Activated effector memory CD4-positive, alpha-beta T cell treated with anti-CD3 and anti-CD28 coated beads, Interleukin-2, amount 50 U/mL, for 16 hours (primary cell): ENCODE measurements at places on chromosomes 1 and 21.

DNA sequence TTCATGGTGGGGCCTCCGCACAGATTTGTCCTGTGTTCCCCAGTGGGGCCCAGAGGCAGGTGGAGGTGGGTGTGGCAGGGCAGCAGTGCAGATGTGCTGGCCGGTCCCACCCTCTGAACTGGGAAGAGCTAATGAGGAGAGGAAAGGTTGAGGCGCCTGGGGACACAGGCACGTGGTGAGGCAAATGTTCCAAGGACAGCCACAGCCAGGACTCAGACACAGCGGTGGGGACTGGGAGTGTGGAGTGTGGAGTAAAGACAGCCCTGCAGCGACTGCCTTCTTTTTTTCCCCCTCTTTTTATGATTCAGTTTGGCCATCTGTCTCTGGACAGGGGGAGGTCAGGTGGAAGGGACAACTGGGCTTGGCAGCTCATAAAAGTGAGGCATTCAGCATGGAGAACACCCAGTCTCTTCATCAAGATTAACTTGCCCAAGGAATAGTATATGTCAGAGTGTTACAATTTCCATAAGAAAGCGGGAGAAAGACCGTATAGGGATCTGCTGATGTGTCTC is 104.2 kb upstream of the GCLM start:
- DNase-seq = no peak

DNA sequence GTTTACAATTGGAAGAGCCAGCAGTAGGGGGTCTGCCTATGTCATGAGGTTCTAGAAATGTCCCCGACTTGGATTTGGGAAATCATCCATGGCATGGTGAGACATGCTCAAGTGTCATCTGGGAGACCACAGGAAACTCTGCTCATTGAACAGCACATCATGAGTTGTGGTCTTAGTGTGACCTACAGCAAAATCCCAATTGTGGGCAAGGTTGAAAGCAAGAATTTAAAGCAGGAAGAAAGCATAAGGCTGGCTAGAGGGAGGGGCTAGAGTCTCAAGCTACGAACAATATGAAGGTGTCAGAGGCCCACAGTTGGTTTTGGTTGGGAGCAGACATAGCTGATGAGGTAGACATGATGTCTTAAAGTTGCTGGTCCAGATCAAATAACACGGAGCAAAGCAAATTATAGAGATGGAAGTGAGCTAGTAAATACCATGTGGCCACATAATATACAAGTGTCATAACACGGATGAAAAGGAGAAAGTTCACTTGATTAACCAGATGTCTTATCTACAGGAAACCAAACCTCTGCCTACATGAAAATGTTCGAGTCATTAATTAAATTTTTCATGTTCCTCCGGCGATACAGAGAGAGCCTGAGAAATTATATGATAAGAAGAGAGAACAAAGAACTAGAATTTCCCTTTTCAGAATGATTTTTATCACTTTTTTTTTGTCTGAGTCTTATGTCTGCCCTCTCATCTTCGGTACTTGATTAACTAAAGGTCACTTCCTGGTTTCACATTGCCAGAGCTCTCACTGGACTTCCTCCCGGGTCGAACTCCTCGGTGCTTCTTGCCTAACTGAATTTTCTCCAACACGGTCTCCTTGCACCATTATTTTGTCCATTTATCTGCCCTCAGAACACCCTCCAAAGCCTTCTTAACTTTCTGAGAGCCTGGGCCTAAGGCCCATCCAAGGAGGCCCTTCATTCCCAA is 67.5 kb upstream of the DUSP10 start:
- DNase-seq = no peak

DNA sequence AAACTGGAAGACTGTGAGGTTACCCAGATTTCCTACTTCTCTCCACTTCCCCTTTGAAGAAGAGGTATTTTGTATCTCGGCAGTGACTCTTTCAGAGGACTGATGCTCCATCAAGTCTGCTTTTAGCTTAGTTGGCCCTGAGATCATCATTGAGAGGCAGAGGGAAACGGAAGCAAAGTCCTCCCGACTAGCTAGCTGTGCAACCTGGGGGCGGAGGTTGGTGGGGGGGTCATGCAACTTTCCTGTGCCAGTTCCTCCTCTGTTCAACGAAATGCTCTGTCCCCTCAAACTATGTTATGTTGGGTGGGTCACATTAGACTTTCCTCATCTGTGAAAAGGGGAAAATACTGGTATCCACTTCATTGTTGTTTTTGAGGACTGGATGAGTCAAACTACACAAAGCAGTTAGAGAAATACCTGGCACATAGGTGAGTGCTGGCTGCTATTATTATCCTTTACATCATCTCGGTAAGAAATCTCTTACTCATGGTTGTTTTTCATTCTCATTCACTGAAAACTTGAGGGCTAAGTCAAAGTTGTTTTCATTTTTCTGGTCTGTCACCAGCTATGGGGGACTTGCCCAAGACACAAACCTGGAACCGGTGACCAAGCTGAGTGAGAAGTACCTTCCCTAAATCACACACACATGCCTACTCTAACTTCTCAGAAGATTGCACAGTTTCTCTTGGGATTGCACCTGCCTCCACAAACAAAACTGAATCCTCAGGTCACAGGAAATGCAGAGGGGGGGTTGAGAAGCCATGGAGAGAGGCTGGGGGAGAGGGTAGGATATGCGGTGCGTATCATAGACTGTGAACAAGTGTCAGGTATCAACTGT is 83.3 kb downstream of the ABCA4 start:
- no peak for DNase-seq

- no peak for DNase-seq
Measured at GRCh38 chr1:3020263-3020909, 881 bp upstream of the ACTRT2 start.

GRCh38 chr1:47934243-47934805 is 62.9 kb downstream of the TRABD2B start:
- no peak for DNase-seq

DNA sequence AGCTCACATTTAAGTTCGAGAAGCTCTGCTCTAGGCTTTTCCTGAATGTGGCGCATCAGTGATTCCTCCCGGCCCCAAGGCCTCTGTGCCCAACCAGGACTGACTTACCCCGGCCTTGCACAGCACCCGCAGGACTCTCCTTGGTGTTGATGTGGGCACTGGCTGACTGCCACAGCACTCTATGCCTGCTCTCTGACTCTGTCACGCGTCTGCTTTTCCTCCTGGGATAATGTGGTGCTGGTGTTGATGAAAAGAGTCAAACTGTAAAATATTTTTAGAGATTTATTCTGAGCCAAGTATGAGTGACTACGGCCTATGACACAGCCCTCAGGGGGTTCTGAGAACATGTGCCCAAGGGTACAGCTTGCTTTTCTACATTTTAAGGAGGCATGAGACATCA is 15.5 kb upstream of the SLC2A5 start:
- DNase-seq = no peak

- no peak for DNase-seq
Measured at GRCh38 chr1:23796466-23797271, 3.9 kb downstream of the GALE start.

DNA sequence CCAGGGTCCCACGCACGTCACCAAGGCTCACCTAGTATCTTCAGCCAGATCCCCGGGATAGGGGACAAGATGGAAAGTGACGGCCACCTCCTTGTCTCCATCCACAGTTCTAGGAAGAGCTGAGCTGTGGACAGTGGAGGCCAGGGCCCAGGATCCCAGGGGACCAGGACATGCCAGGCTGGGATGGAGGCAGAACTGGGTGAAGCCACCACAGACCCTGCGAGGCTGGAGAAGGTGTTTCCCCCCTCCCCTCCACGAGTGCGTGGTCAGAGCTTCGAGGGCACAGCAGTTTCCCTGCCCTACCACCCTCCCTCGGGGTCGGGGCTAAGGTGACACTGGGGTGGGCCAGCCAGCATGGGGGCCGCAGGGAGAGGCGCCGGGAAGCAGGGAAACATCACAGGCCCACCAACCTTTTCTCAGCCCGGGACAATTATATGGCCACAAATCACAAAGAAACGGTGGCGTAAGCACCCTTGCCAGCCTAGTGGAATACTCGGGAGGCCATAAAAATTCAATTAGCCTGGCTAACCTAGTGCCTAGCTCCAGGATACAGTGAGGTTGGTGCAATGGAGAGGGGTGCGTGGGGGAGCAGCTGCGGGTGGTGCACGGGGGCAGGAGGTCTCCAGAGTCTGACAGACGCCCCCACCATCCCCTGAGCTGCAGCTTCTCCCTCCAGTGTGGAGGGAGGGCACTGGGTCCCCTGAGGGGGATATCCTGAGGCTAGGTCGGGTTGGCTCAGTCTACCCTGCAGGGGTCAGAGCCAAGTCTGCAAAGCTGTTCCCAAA is 13.4 kb downstream of the DRAXIN start:
- no peak for DNase-seq

DNA sequence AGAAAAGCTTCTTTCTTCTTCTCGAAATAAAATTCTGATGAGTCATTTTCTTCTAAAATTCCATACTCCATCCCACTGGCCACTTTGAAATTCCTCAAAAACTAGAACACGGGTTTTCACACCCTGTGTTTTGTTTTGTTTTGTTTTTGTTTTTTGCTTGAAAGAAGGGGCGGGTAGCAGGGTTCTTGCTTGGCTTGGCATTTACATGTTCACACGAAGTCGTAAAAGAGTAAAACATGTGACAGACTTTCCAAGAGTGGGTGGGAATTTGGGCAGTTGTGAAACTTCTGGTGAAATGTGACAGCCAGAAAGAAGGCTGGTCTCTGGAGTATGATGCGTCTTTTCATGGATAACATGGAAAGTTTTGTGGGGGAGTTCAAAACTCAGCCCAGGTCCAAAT is 47.1 kb upstream of the FMN2 start:
- no peak for DNase-seq

DNA sequence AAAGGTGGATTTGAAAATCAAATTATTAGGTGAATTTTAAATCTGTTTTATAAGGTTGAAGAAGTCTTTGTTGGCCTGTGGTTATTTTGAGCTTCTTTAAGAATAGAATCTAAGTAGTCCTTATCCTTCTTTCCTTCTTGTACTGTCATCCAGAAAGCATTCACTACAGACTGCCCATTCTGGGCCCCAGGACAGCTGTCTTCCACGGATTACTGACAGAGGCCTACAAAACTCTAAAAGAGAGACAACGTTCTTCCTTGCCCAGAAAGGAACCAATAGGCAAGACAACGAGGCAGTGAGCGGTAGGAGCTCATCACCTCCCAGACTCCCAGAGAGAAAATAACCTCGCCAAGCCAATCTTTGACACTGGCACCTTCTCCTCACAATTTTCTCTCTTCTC is 24.4 kb upstream of the PIGC start:
- no peak for DNase-seq

DNA sequence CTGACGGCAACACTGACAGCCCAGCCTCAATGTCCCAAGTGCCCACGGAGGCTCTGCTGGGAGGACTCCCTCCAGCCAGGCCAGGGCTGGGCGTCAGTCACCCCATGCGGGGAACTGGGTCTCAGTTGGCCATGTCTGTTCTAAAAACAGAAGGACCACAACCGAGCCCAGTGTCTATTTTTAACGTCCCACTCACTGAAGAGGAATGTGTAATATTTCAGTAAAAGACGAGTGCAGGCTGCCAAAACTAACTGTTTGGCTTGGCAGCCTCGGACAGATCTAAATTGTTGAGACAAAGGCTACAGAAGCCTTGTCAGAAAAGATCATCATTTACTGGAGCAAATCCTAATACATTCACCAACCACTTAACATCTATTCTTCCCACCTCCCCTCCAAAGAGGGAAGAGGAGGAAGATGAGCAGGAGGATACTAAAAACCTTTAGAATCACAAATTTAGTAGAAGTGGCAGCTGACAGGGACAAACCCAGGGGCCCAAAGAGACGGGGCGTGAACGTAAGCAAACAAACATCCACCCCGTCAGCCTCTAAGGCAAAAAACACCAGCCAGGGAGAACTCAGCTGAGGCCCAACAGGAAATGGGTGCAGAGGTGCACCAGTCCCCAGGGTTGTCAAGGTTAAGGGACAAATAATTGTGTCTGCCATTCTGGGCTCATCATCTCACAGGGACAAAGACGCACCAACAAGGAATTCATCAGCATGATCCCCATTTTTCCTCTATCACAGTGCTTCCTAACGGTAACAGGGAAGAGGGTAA is 18.7 kb downstream of the C1orf198 start:
- no peak for DNase-seq

DNA sequence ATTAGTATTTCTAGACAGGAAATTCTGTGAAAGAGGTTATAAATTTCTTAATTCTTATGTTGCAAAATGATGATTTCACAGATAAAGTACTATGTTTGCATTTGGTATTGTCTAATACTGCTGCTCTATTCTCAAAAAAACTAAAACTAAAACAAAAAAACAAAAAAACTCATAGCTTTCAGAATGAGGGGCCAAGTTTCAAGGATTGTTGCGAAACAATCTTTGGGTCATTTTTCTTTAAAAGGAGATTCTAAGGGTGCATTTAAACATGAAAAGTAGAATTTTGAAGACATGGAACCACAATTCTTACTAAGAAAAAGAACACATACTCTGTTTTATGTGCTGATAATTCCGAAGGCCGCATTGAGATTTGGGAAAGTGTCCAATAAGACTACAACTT is 645.1 kb downstream of the ADGRL2 start:
- no peak for DNase-seq

GRCh38 chr21:44462834-44463200 is 7.5 kb downstream of the LRRC3 start:
- DNase-seq = peak; percentile 27

DNA sequence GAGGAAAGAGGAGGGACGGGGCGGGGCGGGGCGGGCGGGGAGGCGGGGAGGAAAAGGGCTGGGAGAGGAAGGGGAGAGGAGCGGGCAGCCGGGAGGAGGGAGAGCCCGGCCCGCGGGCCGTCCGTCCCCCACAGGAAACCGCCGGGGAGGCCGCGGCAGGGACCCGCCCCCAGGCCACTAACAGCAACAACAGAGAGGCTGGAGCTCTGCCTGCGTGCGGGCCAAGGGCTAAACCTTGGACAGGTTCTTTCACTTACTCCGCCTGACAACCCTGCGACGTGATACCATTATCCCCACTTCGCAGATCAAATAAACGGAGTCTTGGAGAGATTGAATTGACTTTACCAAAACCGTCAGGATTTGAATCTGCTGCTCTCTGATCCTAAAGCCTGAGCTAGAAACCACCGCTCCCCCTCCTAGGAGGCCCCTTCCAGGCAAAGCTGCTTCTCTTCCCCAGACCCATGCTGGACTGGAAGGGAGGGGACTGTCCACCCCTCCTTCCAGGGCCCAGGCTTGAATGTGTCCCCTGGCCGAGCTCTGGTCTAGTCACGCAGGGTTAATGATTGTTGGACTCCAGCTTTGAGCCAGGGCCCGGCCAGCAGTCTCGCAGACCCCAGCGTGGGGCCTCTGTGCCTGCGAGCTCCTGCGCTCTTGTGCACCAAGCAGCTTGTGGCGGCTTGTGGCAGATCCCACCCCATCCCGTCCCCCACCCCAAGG is at the start of gene EVA1B:
Gene EVA1B (minus strand): TSS at position 10 of the 717 bp plus-strand sequence. CDS start 608 bp downstream, outside the sequence.
- DNase-seq = peak; percentile 85

- DNase-seq = no peak
Measured at GRCh38 chr1:171961861-171962260, 120.6 kb downstream of the DNM3 start.

GRCh38 chr1:204213668-204214662 is at the start of gene GOLT1A:
Gene GOLT1A, minus strand, starts transcription at chr1:204213988. Its CDS starts 82 bp downstream, at chr1:204213906.
- DNase-seq = peak; percentile 74

- no peak for DNase-seq
Measured at GRCh38 chr21:16866851-16867250, 646.0 kb upstream of the CXADR start.
